ENCODE measurements at places on chromosomes 2 and 18.

GRCh38 chr18:2843146-2843545 is 3.7 kb upstream of the EMILIN2 start:
- no peak for DNase-seq

- no peak for DNase-seq
Observed at GRCh38 chr2:12452185-12452584, 264.6 kb upstream of the TRIB2 start.

DNA sequence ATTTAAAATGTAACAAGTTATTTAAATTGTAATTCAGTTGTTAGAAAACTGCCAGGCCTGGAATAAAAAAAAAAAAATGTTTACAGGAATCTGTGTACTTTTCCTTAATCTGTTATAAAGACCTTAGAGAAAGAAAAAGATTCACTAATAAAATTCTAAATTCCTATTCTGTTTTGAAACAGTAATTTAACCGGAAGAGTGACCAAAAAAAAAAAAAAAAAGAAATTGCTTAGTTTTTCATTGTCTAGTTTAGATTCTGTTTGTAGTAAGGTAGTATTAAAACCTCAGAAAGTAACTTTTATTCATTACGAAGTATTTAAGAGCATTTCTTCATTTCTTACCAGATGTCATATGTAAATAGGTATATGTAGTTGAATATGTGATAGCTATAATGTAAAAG is 2.5 kb downstream of the REL start:
- DNase-seq: no peak

DNA sequence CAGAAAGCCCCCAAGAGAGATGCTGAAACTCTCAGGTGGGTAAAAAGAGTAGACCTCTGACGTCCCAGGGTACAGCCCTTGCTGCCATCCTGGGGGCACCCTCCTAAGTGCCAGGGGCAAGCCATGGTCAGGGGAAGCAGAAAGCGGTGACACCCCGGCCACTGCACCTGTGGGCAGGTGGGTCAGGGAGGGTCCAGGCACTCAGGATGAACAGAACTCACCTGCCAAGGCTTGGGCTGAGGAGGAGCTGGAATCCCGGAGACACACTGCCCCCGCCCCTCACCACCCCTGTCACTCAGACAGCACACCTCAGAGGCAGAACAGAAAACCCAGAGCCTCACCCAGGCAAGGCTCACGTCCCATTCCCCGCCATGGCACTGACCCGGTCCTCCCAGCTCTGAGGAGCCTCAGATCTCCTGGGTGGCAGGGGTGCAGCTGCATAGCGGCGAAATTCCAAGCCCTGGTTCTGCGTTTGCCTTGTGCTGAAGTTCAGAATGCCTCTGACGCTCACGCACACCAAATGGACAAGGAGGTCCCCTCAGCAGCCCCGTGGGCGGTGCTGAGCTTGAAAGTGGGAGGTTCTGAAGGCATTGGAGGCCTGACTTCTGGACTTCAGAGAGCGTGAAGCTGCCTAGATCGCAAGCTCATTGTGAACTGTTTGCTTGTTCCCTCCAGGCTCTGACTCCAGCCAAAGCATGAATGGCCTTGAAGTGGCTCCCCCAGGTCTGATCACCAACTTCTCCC is 4.3 kb downstream of the GPR17 start:
- DNase-seq: no peak

DNA sequence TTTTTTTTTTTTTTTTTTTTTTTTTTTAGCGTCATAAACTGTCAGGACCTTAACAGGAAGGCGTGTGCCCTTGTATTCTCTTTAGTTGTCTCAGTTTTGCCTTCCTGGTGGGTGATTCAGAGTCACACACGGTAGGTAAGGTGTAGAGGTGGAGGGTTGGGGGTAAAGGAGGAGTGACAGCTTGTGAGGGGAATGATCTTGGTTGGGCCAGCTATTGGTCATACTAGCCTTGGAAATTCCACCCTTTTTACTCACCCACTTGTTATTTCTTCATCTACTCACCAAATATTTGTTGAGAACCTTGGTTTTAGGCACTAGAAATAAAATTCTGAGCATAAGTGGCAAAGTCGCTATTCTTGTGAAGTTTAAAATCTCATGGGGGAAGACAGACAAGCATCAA is 22.2 kb downstream of the SMIM21 start:
- DNase-seq: no peak

DNA sequence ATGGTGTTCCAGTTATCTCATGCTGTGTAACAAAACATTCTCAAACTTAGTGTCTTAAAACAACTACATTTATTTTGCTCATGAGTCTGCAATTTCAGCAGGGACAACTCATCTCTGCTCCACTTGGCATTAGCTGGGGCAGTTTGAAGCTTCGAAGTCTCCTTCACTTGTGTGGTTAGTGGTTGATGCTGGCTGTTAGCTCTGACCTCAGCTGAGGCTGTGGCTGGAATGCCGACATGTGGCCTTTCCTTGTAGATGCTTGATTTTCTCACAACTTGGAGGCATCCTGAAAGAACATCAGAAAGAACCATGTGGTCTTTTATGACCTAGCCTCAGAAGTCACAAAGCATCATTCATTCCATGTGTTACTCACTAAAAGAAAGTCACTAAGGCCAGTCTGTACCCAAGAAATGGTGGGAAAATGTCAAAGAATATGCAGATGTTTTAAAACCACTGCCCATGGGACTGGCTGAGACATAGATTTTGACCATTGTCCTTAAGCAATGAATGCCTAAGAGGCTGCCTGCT is 3.8 kb upstream of the TMSB10 start:
- no peak for DNase-seq

- no peak for DNase-seq
Observed at GRCh38 chr2:235716875-235717496, 223.1 kb downstream of the AGAP1 start.

- DNase-seq: no peak
Observed at GRCh38 chr2:176814274-176814673, 398.3 kb upstream of the HNRNPA3 start.

DNA sequence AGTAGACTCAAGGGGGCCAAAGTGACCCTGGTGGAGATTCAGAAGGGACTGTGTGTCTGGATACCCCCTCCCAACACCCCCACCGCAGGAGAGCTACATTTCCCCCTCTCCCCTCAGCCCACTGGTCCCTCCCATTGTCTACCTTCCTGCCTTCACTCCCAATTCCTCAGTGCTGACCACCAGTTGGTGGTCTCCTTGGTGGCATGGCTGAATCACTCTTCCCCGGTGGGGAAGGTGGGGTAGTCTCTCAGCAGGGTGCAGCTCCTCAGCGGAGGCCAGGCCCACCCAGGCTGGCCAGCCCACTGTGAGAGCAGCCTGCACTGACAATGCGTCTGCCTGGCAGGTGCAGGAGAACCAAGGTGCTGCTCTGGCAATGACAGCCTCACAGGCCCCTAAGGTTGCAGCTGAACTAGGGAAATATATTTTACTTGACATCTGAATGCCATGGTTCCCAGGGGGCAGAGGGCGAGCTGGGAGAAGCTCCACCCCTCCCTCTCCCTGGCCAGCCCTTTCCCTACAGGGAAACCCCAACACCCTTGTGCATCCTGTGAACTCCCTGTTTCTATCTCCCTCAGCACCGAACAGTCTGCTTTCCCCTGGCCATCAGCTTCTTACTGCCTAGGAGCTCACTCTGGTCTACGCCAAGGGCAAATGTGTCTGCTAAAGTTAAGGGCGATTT is 62.6 kb upstream of the PAX8 start:
- no peak for DNase-seq

DNA sequence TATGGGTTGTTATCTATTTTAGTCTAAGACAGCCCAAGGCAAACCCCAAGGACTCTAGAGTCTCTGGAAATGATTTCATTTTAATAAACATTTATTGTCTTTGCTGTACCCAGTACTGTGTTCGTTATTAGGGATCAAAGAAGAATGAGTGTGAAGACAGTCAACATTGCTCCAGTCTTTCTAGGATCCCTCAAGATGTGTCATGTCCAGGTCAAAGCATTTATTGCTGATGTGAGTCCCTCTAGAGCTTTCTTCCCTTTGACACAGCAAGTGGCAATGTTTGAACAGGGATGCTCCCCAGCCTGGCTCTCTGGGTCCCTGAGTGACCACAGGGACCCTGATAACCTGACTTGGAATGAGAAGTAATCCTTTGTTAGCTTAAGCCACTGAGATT is 123.1 kb upstream of the STK17B start:
- DNase-seq: no peak

- no peak for DNase-seq
Observed at GRCh38 chr2:232634206-232635150, 1.1 kb downstream of the EFHD1 start.

DNA sequence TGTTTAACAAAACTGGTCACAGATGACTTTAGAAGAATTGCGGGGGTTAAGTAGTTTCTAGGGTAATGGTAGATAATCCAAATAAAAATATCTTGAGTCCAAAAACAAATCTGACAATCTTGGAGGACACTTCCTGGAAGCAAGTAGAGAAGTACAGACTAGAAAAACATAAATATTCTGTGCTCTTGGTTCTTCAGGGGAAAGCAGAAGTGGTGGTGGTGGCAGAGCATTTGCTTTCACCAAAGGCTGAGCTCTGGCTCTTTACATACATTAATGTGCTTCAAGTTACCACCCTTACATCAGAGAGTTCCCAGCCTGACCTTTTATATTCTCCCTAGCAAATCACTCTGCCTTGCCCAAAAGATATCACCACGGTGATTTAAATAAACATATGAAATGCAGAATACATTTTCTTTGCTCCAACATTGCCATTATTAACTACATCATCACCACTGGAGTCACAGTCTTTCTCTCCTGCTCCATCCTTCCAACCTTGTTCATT is 15.3 kb downstream of the PDE11A start:
- no peak for DNase-seq

- no peak for DNase-seq
Observed at GRCh38 chr18:54247511-54248175, 21.7 kb upstream of the POLI start.

GRCh38 chr2:109154226-109154625 is 25.2 kb downstream of the SH3RF3 start:
- DNase-seq: no peak

Data from HuH-7 (cell line).